ENCODE measurements at places on chromosomes 12 and 14.

GRCh38 chr14:72636094-72636493, 257.8 kb downstream of the DPF3 start:
- DNase-seq, result no peak

DNA sequence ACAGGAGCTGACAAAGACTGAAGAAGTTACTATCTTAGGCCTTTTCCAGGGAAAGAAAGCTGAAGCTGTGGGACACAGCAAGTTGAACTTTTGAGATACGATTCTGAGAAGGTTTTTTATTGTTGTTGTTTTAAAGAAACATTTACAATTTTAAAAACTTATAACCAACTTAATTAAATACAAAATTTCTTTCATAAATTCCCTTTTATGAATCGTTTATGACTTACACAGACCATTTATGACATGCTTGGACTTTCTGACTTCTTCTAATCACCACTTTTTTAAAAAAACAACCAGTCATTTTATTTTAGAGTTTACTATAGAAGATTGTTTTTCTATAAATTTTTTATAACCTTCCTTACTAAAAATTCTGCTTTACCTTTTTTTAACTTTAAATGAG, 68.7 kb downstream of the DHRS2 start:
- no peak for DNase-seq

DNA sequence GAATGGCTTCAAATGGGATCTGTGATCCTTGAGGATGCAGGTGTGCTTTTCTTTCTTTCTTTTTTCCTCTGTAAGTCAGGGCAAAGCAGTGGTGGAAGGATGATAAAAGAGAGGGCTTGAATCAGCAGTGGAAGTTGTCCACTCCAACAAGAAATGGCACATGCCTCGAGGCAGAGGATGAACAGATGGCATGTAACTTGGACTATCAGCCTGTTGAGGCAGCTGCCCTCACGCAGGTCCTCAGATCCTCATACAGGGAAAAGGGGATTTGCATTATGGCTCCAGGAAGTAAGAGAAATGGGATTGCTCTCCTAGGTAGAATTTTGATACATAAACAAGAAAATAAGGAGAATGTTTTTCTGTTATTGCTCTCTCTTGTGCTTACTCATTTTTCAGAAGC, 368.0 kb downstream of the FUT8 start:
- no peak for DNase-seq

DNA sequence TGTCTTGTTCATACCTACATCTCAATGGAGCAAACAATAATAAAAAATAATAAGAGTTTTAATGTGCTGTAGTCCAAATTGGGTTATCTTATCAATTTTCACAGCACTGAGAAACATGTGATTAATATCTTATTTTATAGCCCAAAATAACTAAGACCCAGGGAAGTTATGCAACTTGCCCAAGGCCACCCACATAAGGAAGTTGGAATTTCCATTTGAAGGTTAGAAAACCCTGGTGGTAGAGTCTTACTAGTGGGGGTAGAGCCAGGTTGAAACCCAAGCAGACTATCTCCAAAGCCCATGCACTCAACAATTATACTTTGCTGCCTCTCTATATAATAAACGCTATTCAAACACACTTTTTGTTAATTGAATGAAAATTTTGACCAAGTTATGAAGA, 270.0 kb upstream of the CAND1 start:
- DNase-seq, result no peak

- DNase-seq, result peak; percentile 29
Observed at GRCh38 chr14:95222151-95222631, 64.9 kb upstream of the DICER1 start.

DNA sequence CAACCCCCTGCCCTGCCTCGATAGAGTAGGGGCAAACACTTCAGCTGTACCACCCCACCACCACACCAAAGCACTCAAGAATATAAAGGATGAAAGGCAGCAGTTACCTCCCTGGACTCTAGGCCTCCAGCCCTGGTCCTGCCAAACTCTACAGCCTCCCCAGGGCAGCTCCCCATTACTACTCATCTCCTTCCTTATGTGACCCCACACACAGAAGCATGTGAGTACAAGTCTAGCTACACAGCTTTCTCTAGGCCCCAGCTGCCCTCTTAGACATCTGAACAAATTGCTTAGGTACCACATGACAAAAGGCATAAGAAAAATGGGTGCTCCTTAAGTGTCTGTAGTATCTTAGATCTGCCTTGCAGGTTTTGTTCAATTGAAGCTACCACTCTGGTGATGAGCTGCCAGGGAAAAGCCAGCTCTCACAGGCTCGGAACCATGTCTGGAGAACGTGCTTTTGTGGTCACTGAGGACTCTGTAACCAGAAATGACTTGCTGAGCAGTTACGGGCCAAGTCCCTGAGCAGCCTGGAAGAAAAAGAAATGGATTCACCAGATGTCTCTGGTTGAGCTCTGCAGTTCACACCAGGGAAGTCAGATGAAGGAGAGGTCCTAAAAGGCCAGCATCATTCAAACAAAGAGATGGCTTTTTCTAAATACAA, 32.8 kb downstream of the FMNL3 start:
- peak; percentile 36 for DNase-seq

- DNase-seq, result no peak
Observed at GRCh38 chr12:102728506-102729242, 188.4 kb downstream of the PAH start.

DNA sequence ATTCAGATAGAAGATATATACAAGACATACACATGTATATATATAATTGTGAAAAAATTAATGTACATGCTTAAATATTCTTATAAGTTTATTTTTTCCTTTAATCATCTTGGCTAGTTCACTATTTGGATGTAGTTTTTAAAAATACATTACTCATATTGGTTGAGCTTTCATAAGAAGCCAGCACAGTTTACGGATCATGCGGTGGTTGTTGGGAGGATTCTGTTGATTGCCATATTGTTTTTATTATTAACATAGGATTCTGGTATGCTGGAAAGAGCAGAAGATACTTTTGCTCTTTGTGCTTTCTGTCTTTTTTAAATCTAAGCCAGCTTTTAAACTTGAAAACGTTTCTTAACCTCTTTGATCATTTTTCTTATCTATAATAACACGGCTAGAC, 163.4 kb downstream of the OTOGL start:
- DNase-seq, result no peak

- DNase-seq, result no peak
Observed at GRCh38 chr12:42382013-42382696, 56.2 kb downstream of the PPHLN1 start.

DNA sequence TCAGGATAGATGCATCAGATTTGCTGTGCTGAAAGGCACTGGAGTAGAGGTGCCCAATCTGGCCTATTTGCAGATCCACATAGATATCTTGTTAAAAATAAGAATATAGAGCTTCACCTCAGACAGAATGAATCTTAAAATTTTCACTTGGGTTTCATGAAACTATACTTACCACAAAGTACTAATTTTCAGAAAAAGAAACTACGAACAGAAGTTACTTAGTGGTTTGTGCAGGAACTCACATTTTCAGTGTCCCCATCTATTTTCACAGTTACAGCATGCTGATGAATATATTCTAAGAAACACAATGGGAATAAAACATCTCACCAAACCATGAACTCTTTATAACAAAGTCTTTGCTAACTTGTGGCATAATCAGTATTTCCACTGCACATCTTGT, 449.4 kb downstream of the RERGL start:
- no peak for DNase-seq

DNA sequence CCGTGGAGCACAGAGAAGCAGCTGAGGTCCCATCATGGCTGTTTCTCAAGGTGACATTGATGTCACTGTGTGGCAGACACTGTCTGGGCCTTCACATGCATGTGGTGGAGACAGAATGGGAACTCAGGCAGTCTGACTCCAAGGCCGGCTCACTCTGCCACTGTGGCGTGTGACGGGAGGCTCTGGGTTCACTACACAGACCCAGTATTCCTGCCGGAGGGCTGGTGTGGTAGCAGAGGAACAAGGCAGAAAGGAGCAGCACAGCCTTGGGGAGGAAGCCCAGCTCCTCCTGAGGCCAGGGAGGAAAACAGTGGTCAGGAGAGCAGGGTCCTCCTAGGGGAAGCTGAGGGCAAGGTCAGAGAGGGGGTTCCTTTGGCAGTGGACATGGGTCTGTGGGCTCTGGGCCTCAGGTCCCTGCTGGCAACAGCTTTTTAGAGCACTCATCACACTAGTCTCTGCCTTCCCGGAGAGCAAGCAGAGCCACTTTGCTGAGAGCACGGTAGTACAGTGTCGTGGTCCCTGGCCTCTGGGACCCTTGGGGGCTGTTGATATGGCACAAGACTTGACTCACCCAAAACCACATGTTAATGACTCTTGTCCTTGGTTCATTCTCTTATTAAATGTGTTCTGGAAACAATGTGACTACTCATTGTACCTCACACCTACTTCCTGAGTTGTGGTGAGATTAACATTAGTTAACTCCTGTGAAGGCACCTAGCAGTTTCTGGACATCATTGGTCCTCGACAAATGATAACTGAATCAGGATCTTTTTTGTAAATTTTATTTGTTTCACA, 21.3 kb downstream of the DCAF4 start:
- DNase-seq, result no peak

GRCh38 chr14:62158779-62159178, 396.6 kb downstream of the SNAPC1 start:
- no peak for DNase-seq

- DNase-seq, result peak; percentile 65
Observed at GRCh38 chr14:103273745-103274615, 60.1 kb upstream of the EIF5 start.

DNA sequence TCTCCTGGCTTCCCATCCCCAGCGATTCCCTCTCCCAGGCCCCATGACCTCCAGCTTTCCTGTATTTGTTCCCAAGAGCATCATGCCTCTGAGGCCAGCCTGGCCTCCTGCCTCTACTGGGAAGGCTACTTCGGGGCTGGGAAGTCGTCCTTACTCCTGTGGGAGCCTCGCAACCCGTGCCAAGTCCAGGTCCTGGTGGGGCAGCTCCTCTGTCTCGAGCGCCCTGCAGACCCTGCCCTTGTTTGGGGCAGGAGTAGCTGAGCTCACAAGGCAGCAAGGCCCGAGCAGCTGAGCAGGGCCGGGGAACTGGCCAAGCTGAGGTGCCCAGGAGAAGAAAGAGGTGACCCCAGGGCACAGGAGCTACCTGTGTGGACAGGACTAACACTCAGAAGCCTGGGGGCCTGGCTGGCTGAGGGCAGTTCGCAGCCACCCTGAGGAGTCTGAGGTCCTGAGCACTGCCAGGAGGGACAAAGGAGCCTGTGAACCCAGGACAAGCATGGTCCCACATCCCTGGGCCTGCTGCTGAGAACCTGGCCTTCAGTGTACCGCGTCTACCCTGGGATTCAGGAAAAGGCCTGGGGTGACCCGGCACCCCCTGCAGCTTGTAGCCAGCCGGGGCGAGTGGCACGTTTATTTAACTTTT, 14.3 kb downstream of the C12orf43 start:
- DNase-seq, result no peak

DNA sequence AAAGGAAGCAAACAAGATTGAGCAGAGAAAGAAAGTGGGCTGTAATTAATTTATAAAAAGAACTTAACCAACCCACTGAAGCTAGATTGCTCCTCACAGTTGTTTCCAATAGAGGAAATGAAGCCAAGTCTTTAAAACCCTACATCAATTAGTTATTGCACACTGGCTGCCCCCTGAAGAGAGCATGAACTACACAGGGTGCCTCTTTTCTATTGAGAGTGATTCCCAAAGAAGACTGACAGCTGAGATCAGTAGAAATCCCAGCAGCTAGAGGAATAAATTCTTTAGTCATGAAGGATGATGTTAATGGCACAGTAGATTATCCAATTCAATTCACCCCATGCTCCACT, 8.6 kb upstream of the USP15 start:
- no peak for DNase-seq

GRCh38 chr12:5503774-5504173, 71.9 kb downstream of the NTF3 start:
- DNase-seq, result no peak

DNA sequence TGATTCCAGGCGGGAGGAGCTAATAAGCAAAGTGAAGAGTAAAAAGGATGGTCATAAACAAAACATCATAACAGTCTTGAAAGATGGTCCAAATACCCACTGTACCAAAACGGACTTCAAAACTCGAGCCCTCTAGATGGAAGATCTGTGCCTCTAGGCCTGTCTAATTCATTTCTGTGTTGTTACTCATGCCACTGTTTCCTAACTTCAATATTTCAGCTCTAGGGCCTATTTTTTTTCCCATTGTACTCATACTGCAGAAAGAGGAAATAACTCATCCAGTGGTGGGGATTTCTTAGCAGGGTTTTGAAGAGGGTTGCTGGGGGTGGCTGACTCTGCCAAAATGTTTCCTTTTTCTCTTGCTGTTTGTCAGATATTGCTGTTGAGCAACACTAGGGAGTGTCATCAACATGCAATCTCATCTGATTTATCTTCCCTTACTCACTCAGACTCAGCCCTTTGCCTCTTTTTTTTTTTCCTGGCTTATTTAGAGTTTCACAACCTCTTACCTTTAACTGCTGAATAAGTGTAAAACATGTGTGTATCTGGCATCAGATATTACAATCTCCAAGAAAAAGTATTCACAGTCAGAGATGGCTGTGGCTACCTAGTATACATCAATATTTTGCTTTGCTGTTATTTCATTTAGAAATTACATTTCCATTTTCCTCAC, 189.6 kb downstream of the DUSP6 start:
- DNase-seq, result no peak

DNA sequence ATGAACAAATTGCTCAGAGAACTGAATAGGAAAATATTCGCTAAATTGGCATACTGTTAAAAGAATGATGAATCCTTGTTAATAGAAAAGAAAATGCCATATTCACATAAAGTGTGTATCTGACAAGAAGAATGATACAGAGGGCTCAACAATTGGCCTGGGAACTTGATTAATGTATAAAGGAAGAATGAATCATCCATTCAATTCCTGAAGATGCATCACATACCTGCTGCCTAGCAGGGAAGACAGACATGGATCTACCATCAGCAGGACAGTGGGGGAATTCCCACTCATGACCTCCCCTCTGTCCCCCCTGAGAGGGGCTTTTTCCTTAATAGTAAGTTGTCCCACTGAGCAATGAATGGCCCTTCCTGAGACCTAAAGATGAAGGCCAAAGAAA, 13.5 kb downstream of the PTPN21 start:
- no peak for DNase-seq

GRCh38 chr12:107079172-107080011, 14.0 kb downstream of the CRY1 start:
- DNase-seq, result no peak

DNA sequence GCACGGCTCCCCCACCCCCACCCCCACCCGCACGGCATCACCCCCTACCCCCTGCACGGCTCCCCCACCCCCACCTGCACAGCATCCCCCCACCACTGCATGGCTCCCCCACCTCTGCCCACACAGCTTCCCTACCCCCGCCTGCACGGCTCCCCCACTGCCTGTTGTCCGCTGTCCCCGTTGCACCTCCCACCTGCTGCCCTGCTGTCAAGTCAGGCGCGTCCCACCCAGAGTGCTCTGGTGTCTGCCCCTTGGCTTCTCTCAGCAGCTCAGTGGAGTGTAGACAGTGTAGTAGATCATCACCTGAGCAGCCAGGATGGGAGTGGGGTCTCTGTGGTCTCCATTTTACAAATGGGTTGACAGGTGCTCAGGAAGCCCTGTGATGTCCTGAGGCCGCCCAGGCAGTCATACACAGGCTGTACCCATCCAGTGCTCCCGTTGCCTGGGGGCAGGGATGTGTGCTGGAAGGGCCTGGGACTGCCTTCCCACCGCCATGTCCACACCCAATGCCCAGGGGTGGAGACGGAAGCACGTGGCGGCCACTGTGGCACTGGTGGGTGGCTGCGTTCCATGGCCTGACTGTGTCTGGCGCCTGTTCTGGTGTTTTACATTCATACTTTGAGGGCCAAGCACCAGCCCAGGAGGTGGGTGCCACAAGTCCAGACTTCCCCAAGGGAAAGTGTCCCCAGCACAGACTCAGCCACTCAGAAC, 32.5 kb downstream of the PACS2 start:
- no peak for DNase-seq

GRCh38 chr12:80121661-80122060, 22.3 kb downstream of the OTOGL start:
- DNase-seq, result no peak

Measured in retina (tissue), 1 donor.